ENCODE measurements at places on chromosomes 6 and 20.

DNA sequence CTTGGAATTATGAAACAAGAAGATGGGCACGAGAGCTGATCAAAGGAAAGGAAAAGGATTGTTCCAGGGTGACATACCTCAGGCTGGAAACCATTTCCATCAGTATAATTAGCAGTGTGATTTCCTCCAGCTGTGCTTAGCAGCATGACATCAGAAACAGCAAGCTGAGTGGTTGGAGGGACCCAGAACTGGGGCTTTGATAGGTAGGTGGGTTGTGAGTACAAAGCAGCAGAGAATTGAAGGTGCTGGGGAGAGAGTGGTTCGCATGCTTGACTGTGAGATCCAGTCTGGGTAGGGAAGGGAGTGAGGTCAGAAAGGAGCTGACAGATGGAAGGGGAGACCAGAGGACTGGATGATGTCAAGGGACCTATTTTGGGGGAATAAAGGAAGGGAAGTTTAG, 90.4 kb downstream of the CD164 start:
- DNase-seq, result no peak

GRCh38 chr6:136803608-136804007, 11.3 kb upstream of the MAP3K5 start:
- DNase-seq, result no peak

- no peak for DNase-seq
Observed at GRCh38 chr20:44118185-44119033, 68.6 kb downstream of the JPH2 start.

GRCh38 chr6:33505548-33506370, 51.4 kb downstream of the ZBTB9 start:
- no peak for DNase-seq

DNA sequence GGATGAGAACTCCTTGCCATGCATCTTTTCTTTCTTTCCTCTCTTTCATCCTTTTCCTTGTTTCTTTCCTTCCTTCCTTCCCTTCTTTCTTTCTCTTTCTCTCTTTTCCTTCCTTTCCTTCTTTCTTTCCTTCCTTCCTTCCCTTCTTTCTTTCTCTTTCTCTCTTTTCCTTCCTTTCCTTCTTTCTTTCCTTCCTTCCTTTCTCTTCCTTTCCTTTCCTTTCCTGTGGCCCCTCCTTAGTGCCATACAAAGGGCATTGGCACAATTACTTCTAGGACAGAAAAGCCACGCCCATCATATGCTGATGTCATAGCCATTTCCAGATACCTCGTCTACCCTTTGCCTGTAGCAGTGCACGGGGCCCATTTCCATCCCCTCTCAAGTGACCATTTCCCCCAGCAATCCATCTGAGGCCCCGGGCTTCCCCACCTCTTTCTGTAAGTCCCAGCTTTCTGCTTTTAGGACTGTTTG, 2.2 kb upstream of the CENPB start:
- DNase-seq, result no peak

DNA sequence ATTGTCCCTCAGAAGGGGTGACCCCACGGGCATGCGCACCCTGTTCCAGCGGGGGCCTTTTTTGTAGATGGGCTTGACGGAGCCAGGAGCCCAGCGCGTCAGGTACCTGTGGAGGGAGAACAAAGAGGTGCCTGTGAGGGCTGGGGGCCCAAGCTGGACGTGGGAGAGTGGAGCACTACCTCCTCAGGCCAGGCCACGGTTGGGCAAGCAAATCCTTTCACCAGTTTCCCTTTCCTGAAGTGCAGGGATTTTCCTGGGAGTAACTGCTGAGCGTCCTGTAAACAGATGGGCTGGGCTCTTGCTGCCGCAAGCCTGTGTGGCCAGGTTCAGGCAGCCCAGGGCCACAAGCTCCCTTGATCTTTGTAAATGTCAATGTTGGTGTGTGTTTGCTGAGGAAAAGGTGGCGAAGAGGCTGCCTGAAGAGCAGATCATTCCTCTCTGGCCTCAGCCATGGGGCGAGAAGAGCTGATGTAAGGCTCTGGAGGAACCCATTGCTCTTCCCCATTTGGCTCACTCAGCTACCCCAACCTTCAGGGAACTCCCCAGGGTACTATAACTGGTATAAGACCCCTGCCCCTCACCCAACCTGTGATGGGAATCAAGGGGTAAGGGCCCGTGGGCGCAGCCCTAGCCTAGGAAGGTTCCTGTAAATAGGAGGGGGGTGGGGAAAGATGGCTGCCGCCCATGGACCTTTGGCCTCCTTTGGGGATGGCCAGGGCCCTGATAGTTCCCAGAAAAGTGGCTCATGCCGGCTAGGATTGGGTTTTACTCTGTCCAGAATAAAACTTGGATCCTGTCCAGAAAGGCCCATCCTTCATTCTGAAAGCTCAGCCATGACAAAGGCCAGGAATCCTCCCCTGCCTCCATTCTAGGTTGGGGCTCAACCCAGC, 15.5 kb downstream of the MRPS18A start:
- DNase-seq, result no peak

Measured in activated T-cell treated with anti-CD3 and anti-CD28 coated beads for 48 hours (primary cell).